SK-N-MC (cell line): ENCODE measurements at places on chromosomes 3 and 15.

DNA sequence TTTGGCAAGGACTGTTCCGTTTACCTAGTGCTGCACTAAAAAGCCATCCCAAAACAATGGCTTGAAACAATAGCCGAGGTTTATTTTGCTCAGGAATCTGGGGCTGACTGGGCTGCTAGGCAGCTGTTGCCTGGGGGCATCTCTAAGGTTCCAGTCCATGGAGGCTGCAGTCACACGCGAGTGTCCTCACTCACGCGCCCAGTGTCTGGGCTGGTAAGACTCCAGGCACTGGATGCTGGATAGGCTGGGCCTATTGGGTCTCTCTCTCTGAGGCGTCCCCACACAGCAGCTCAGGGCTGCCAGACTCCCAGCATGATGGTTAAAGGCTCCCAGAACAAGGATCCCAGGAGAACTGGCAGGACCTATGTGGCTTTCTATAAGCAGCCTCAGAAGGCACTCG lies 34.2 kb downstream of the ALS2CL start:
- no peak for DNase-seq

GRCh38 chr3:178137831-178138230 lies 398.4 kb upstream of the KCNMB2 start:
- no peak for DNase-seq

DNA sequence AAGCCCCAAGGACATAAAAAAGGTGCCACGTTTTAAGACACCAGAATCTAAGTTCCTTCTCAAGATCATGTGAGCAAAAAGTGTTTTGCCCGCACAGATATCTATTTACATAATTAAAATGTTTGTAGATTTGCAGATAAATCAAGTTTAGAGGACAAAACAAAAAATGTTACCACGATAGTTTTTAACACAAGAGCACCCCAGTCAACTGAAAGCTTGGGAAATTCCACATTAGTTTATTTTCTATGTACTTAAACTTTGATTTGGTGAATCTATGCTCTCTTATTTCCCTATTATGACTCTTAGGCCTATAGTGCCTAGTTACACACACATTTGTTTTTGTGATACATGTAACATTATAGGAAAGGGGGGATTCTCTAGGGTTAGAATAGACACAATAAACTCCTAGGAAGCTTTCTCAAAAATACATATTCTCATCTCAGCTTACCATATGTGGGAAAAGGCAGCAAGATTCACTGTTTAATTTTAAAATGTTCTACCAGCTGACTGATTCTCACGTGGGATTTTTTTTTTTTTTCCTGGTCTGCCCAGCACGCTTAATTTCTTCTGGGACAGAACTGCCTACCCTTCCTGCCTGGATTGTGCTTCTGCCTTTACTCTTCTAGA lies 8.4 kb upstream of the LEKR1 start:
- no peak for DNase-seq

GRCh38 chr3:41073190-41073589 lies 126.1 kb upstream of the CTNNB1 start:
- no peak for DNase-seq

- no peak for DNase-seq
Observed at GRCh38 chr3:44387404-44387803, 48.8 kb downstream of the TCAIM start.

GRCh38 chr15:61623746-61624145 lies 394.6 kb upstream of the RORA start:
- no peak for DNase-seq

- DNase-seq: no peak
Observed at GRCh38 chr3:59578129-59578528, 528.3 kb upstream of the CFAP20DC start.

DNA sequence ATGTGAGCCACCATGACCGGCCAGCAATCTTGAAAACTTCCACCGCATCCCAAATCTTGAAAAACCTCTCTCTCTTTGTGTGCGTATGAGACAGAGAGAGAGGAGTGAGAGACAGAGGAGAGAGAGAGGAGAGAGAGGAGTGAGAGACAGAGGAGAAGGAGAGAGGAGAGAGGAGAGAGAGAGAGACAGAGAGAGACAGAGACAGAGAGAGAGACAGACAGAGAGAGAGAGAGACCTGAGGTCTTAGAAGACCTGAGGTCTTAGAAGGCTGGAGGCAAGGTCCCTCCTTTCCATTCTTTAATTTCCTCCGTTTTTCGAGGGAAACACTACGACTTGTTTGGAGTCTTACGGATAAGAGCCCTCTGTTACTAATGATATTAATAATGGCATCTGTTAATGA lies 39.5 kb downstream of the TMEM40 start:
- DNase-seq: no peak

GRCh38 chr3:118001380-118001779 lies 1033.3 kb downstream of the IGSF11 start:
- DNase-seq: no peak

DNA sequence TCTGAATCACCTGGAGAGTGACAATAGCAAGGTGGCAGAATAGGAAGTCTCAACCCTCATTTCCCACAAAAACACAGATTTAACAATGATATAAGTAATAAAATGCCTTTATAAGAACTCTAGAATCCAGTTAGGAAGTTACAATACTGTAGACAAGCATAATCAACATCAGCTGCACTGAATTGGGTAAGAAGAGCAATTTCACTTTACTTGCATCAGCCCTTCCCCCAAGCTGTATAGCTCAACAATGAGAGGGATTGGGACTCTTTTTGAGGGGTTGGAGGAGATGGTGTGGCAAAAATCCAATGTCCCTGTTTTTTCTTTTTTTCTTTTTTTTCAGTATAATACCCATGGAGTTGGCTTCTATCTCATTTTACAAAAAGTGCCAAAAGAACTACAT lies 63.1 kb downstream of the SERP1 start:
- no peak for DNase-seq

DNA sequence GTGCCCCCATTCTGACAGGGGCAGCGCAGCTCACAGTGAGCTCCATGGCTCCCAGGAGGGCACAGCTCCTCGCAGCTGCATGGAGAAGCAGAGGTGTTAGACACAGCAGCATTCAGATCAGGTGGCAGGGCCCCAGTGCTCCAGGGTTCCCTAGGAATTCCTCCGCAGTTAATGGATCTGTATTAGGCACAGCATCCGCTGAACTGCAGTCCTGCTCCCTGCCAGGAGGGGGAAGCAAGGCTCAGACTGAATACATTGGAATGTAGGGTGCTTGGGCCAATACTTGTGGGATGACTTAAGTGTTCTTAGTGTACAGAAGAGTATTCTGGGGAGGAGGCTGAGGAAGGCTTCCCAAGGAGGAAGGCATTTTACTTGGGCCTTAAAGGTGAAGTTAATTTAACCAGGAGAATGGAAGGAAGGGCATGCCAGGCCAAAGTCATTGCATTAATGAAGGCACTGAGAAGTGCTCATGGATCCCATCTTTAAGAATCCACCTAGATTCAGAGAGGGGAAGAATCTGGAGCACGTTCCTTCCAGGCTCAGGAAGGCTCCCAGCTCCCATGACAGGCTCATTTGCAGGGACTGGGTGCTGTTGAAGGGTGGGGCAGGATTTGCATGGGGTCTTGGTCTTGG lies 111.6 kb downstream of the RAB11A start:
- DNase-seq: peak; percentile 47
